ENCODE measurements at places on chromosomes 2 and 18.

DNA sequence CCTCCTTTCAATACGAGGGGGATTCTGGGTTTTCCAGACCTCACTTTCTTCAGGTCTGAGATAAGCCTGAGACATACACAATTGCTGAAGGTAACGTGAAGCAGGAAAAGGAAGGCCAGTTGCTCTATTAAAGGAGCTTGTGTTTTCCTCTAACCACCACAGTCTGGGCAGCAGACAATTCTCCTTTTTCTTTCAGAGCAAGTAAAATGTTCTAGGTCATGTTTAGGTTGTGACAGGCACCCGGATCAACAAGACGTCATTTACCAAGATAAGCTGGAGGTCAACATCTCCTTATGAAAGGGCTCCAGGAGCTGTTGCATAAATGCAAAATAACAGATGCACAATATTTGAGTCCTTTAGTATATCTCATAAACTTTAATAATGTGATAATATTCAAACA lies 148.1 kb downstream of the SLC8A1 start:
- no peak for DNase-seq

GRCh38 chr18:6711467-6711866 lies 18.0 kb upstream of the ARHGAP28 start:
- no peak for DNase-seq

- DNase-seq, result no peak
Observed at GRCh38 chr2:200829258-200829655, 17.5 kb downstream of the BZW1 start.

- DNase-seq, result no peak
Observed at GRCh38 chr2:187581125-187581896, 27.1 kb upstream of the TFPI start.

DNA sequence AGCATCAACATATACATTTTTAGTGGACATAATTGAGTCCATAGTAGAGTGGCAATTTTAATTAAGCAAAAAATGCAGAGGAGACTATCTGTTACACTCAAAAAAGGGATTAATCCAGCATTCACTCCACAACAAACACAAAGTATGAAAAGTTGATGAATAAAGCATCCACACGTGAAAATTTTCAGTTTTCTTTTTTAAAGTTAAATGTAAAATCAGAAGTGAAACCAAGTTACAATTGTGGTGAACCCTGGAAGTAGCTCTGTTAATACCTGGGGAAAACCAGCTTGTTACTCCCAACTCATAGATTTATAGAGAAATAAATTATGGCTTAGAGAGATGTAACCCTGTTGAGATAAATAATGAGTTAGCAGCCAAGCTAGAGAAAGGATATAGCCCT lies 807.8 kb downstream of the TRIB2 start:
- no peak for DNase-seq

- no peak for DNase-seq
Observed at GRCh38 chr2:29295845-29296244, 180.6 kb downstream of the CLIP4 start.

- DNase-seq, result peak; percentile 75
Observed at GRCh38 chr2:69893684-69894551, at the start of gene SNRNP27. Gene SNRNP27, plus strand, starts transcription at chr2:69893956. Its CDS starts 29 bp downstream, at chr2:69893985.

DNA sequence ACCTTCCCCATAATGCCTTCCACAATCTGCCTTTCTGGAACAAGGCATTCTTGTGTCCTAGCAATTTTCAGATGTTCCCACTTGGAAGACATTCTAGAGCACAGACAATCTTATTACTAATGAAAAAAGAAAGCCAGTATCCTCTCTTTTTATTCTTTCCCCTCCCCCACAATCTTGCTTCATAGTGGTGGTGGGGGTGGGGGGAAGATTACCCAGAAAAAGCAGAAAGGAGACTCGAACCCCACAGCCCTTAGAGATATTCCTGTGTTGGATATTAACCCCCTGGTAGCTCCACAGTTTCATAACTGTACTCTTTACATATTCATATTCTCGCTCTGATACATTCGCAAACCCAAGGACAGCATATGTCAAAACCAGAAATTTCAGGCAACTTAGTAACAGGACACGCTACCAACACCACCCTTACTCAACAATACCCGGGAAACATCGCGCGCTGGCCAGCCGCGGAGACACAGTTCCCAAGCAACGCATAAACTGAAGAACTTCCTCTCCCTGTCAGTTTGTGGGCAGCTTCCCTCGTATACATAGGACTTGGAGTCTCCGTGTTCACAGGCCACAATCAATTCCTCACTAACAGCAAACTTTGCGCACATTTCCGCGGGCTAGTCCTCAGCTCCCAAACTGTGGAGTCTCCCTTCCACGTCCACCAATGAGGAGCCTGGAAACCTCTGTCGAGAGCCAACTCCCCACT lies 793 bp downstream of the NR4A2 start:
- no peak for DNase-seq

GRCh38 chr2:4049463-4049862 lies 346.1 kb downstream of the DCDC2C start:
- no peak for DNase-seq
